H4 (cell line): ENCODE measurements at places on chromosomes 1 and 21. TPM values are rescaled to one million over a fixed set of nuclear protein-coding genes. Genes with fewer than 3 reads are reported as not detected.

CAMK2N1 gene
- 3.6 and 4.0 TPM in 2 replicates for total RNA-seq

UTS2 gene
- not detected in 2 replicates for total RNA-seq

ITLN2 gene
- not detected in 2 replicates for total RNA-seq

HEATR1 gene
- total RNA-seq: 27.5 and 30.9 TPM in 2 replicates

BRDT gene
- total RNA-seq: not detected in 2 replicates

GCSAML gene
- total RNA-seq: 0.29 and 1.9 TPM in 2 replicates

NCF2 gene
- total RNA-seq: 4.1 and 10.2 TPM in 2 replicates

LRRC39 gene
- 0.06 TPM in 1 of 2 replicates, not detected in the other for total RNA-seq

RHOC gene
- total RNA-seq: 218 and 228 TPM in 2 replicates

ZNF593OS gene
- total RNA-seq: not detected in 2 replicates

KLF17 gene
- not detected in 2 replicates for total RNA-seq

TMEM61 gene
- 0.17 TPM in 1 of 2 replicates, not detected in the other for total RNA-seq

CFAP141 gene
- not detected in 2 replicates for total RNA-seq

KRTAP19-1 gene
- not detected in 2 replicates for total RNA-seq

SYCP1 gene
- total RNA-seq: not detected in 2 replicates

PPFIA4 gene
- total RNA-seq: 0.27 and 1.1 TPM in 2 replicates

CFHR1 gene
- total RNA-seq: 0.39 and 0.41 TPM in 2 replicates

ITLN1 gene
- not detected in 2 replicates for total RNA-seq

OVAAL gene
- not detected in 2 replicates for total RNA-seq

HAO2 gene
- total RNA-seq: not detected in 2 replicates

CELA3B gene
- not detected in 2 replicates for total RNA-seq

AZIN2 gene
- 3.9 and 5.8 TPM in 2 replicates for total RNA-seq

DTL gene
- 33.2 and 34.5 TPM in 2 replicates for total RNA-seq

NOL9 gene
- total RNA-seq: 12.0 and 14.9 TPM in 2 replicates

ZMYND12 gene
- total RNA-seq: 0.25 TPM in 1 of 2 replicates, not detected in the other

CRNN gene
- total RNA-seq: not detected in 2 replicates

ADGRL4 gene
- total RNA-seq: not detected in 2 replicates
